NCI-H1417 (cell line): ENCODE measurements at places on chromosomes 4 and X.
A peak's percentile ranks its signal among the peaks of the same experiment; 100 is the strongest.

DNA sequence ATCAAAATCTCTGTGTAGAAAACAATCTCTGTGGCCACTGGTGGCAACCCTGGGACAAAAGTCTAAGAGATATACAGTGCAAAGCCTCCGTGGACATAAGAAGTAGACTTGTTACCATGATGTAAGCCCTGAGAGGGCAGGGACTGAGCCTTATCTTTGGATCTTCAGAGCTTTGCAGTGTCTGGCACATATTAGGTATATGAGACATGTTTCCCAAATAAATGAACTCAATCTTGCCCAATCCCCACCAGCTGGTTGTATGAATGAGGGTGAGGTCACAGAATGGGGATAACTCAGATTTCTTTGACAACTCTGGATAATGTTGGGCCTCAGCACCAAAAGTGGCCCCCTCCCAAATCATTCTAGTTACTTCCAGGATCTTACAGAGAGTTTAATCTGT, 511.4 kb upstream of the DIPK2B start:
- DNase-seq, result no peak

DNA sequence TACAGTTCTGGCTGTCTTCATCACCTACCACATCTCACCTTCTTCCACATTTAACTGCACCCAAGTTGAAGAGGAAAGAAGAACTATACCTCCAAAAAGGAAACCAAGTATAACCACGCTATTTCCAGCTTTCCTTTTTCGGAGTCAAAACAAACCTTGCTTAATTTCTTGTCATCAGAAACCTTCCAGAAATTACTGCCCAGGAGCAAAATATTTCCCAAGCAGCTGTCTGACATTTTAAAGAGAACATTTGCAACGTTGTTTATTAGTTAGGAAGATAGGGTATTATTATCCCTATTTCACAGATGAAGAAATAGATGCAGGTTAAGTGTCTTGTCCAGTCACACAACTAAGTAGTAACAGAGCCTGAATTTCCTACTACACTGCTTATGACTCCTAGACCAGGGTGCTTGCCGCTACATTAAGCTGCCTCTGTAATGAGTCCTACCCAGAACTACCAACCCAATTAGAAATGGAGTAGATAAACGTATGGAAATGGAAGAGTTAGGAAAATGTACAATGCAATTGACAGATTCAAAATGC, 2.2 kb upstream of the ACSL4 start:
- no peak for DNase-seq

GRCh38 chrX:6708676-6709380, 173.9 kb upstream of the VCX3A start:
- DNase-seq, result no peak

DNA sequence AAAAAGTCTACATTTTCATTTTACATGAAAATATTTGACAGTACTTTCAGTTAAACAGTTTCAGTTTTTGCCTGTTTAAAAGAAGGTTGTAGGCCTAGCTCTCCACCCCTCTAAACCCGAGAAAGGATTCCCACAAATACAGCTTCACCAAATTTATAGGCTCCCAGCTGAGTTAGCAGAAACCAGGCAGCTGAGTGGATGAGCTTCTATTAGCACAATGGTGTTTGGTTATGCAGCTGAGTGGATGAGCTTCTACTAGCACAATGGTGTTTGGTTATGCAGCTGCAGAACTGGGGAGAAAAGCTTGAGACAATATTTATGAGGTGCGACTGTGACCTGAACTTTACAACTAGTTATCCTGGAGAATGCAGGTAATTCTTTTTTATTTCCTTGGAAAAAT, 36.6 kb upstream of the PAQR3 start:
- DNase-seq, result no peak

DNA sequence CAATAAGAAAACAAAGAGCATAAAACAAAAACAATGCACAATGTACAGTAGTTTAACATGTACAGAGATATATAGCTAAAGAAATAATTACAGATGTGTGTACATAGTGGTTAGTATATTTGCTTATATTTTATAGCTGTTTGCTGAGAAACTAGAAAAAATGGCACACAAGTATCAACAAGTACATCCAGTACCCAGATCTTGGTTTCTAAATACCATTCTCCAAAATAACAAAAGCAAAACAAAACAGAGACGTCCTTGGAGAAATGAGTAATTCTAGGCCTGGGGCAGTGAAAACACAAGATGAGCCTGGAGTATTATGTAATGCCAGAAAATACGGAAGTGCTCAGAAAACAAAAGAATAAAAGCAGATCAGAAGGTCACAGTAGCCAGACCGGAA, 189.6 kb downstream of the TMEM47 start:
- DNase-seq, result no peak

DNA sequence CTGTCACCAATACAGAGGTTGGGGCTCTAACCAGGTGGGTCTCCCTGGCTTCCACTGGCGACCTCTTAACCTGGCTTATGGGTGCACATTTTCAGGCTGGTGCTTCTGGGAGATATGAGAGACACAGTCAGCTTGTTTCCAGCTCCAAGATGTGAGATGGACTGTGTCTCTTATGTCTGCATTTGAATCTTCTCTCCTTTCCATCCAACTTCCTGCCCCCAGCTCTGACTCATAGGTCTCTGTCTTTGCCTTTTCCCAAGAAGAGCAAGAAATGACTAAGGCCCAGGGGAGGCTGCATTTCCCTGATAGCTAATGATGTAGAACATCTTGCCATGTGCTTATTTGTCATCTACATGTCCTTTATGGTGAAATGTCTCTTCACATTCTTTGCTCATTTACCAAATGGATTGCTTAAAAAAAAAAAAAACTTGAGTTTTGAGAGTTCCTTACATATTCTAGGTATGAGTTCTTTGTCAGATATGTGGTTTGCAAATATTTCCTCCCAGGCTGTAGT, 3.2 kb upstream of the UXT start:
- DNase-seq, result no peak

DNA sequence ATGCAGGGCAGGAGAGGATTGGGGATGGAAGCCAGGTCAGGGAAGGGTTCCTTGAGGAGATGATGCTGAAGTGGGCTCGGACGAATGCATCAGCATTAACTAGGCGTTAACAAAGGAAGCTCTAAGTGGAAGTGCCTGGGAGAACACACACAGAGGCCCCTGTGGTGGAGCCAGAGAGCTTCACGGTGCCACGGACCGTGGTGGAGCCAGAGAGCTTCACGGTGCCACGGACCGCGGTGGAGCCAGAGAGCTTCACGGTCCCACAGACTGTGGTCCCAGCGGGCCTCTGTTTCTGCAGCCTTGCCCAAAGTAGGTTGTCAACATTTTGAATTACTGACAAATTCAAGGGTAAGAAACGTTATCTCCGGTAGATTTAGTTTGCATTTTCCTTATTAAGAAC, 48.3 kb downstream of the TRIML2 start:
- DNase-seq, result no peak

DNA sequence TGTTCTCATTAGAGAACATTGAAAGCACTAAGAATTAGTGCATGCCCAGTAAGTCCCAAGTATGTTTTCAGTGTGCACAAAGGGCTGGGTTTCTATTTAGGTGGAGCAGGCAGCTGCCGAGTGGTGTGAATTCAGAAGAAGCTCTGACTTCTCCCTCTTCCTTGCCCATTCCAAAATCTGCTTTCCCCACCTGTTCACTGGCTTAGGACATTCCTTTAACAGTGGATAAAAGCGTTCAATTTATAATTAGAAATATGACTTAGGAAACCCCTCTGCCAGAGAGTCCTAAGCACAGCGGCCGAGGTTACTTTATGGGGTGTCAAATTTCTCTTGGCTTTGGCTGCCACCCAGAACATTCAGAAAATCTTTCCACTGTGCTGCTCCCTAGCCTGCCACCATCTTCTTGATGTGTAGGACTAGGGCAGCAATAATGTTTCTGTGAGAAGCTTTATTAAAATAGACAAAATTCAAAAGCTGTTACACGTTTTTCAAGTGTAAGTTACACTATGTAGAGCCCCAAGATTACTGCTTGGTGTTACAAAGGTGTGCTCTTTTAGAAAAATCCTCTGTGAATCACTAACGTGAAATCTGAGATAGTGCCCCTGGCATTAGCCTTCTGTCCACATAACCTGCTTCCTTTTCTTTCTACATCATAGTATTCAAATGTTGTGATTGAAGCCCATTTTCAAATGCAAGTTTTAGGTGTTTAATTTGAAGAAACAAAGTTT, 191.6 kb upstream of the ANKRD50 start:
- peak; percentile 22 for DNase-seq

DNA sequence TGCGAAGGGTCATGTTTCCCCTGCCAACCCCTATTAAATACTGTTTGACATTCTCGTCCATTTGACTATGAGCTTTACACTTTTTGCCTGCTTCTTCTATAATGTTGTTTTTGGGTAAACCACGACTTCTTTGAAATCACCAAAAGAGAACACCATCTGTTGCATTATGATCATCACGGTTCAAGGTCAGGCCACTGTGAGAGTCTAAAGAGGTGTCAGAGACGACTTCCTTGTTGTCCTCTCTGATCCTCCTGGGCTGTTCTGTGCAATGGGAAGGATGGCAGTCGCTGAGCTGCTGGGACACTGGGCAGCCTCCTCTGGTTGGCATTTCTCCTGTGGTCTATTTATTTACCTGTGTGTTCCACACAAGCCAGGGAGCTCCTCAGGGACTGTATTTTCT, 137.5 kb downstream of the RASL11B start:
- no peak for DNase-seq

DNA sequence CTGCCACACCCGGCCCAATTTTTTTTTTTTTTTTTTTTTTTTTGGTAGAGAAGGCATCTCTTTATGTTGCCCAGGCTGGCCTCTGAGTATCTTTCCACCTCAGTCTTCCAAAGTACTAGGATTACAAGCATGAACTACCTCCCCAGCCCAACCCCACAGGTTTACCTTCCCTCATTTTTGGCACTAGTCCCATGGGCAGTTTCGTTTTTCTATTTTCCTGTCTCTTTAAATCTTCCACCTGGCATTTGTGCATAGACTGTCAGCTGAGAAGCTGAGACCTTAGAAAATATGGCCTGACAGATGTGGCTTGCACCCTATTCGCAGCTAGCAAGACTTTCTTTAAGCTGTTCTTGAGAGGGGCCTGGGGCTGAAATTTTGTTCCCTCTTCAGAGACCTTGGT, 27.9 kb downstream of the TNIP2 start:
- DNase-seq, result no peak

GRCh38 chr4:93828995-93829819, 654 bp downstream of the ATOH1 start:
- peak; percentile 18 for DNase-seq

- no peak for DNase-seq
Observed at GRCh38 chr4:98935633-98936032, 6.7 kb upstream of the EIF4E start.
